ENCODE measurements at places on chromosomes 5 and 9. TPM values are rescaled to one million over a fixed set of nuclear protein-coding genes. Genes with fewer than 3 reads are reported as not detected.

GRCh38 chr9:104927216-104927911 is 591 bp downstream of the ABCA1 start:
- DNase-seq = peak; percentile 60

DNA sequence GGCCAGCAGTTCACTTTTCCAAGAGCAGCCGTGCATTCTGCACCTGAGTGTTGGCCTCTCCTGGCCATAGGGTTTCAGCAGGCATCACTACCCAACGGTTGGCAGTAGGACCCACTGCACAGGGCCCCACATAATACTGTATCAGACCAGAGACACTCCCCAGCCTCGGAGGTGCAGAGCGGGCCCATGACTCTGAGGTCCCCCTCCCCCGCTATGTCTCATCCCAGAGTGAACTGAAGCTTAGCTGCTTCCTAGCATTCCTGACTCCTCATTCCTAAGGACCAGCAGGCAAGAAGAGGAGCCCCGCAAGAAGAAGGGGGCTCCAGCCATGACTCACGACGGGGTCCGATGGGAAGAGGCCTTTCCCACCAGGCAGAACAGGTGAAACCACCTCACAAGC is 67.2 kb downstream of the CAMSAP1 start:
- no peak for DNase-seq

GRCh38 chr5:14298126-14298847 is 155.1 kb downstream of the TRIO start:
- no peak for DNase-seq

DNA sequence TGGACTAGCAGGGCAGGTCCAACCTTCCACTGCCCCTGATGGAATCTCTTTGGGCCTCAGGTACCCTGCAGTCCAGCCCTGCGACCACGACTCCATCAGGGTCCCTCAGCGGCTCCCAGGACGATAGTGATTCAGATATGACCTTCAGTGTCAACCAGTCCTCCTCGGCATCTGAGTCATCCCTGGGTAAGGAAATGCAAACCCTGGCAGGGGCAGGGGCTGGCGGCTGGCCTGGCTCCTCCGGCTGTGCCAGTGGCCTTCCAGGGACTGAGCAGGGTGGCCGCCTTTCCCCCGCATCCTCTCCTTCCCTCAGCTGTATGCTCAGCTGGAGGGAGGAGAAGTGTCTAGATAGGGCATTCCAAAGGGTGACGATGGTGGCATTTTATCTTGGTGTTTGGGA is 45.0 kb downstream of the NEURL1B start:
- DNase-seq = no peak

- no peak for DNase-seq
Measured at GRCh38 chr9:24986331-24986730, 440.6 kb upstream of the IZUMO3 start.

DNA sequence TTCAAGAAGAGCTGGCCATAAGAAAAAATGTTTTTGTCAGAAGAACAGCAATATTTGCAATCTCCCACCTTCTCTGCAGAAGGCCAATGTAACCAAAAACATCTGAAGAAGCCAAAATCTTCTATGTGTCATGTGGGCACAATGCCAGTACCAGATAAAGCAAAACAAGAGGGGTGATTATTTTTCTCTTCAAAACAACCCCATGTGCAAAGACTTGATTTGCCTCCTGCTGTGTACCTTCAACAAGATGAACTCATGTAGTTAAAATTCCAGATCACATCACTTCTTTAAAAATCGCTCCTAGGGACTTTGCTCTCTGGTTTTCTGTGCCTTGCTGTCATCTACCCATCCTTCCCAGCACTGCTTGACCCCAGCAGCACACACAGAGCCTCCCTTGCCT is 134.0 kb upstream of the MAP3K1 start:
- DNase-seq = no peak

- no peak for DNase-seq
Measured at GRCh38 chr5:161382685-161383084, 163.8 kb downstream of the GABRB2 start.

DNA sequence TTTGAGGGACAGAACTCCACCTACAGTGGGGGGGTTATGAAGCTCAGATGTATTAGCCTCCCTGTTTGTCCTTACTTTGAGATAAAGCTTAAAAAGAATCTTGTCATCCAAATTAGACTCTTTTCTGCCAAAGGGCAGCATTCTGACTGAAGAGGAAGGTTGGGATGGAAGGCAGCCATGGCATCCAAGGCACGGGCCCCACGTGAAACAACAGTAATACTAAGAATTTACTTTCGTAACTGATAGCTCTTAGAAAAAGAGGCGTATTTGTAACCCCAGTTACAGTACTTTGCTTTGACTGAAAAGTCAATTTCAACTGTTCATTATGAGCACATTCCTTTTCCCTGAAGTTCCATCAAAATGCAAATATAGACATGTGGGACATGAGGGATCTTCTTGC is 168.5 kb downstream of the ARRDC3 start:
- DNase-seq = no peak

- DNase-seq = no peak
Measured at GRCh38 chr5:169702693-169703481, 65.8 kb downstream of the DOCK2 start.

DNA sequence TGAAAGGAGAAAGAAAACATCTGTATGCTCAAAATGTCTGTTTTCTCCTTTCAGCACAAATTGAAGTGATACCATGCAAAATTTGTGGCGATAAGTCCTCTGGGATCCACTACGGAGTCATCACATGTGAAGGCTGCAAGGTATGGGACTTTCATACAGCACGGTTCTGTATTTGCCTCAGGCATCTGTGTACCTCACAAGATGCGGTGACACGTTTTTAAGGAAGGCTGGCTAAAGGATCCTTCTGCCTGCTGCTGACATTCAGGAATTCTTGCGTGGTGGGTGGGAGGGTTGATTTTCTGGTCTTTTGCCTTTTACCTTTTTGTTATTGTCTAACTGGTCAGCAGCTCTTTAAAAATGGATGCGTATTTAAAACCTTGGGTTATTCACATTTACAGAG is 133.1 kb downstream of the RORB start:
- no peak for DNase-seq

DNA sequence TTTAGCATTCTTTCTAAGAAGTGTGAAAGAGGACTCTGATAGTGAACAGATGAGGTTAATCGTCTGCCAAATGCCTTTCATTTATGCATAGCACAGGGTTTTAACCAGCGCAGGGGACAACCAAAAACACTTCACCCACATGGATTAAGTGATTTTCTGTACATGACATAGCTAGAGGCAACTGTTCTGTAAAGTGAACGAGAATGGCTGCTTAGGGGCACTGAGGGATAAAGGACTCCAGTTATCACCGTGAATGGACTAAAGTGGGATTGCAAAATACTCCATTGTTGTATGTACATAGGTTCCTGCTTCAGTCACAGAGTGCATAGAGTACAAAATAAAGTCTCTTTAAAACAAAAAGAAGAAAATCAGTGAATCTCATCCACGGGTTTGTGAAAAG is 456.8 kb downstream of the DMAC1 start:
- no peak for DNase-seq

GRCh38 chr9:115262952-115263351 is 145.0 kb upstream of the TNC start:
- no peak for DNase-seq

GRCh38 chr9:95355500-95355899 is 38.0 kb upstream of the FANCC start:
- DNase-seq = no peak

DNA sequence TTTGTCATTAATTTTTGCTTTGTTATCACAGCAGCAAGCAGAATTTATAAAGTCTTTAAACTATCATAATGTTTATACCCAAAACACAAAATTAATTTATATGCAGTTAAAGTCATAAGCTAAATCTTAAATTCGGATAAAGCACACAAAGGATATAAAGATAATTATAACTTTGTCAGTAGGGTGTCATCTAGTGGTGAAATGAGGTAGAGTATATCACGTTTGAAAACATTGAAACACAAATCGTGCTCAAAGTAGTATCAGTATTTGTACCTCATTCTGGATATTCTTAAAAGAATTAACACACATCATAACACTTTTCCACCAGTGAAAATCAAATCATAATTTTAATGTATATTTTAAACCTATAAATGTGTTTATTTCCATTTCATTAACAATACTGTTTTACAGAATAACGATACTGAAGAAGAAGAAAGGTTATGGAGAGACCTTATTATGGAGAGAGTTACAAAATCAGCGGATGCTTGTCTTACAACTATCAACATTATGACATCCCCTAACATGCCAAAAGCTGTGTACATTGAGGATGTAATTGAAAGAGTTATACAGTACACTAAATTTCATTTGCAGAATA is 129.5 kb downstream of the NIPBL start:
- DNase-seq = no peak

DNA sequence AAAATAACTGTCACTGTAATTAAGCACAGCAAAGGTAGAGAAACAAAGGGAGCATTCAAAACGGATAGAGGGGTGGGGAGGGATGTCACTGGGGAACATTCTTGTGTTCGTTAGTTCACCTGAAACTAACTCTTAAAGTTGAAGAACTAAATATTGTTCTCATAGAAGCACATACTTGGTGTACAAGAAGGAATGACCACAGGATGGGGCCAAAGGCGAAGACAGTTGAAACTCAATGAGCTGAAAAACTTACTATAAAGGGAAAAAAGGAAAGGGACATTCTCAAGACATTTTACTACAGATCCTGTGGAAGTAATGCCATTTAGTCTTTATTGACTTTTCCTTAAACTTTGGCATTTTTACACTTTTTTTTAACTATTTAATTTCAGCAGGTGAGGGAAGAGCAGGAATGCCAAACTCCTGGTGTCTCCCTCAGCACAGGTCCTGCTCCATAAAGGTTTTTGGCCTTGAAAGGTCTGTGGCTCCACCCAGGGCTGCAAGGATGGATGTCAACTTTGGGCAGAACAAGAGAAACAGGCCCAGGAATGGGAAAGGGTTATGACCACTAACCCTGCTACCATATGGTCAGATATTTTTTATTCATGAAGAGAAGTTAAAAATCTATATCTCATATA is 197.6 kb upstream of the RASA1 start:
- DNase-seq = no peak

GRCh38 chr5:106386287-106386686 is 1284.5 kb downstream of the EFNA5 start:
- no peak for DNase-seq

DNA sequence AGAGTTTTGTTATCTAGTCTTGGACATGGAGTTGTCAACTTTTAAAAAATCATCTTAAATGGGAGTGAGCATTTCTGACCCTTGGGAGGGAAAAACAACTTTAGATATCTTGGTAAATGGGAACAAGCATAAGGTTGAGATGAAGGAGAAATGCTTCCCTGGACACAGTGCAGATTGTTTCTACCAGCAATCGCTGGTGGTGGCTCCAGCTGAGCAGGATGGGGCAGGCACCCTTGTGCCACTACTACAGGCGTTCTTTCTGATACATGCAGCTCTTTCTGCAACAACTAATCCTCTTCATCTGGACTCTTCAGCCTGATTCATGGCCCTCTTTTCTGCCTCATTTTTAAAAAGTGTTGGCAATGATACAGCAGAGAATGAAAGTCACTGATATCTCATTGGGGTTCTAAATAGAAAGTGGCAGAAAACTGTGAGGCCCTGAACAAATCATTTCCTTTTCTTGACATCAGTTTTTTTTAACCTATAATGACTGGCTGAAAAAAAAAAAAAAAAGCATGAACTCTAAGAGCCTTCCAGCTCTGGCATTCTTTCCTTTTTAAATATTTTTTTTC is 409.4 kb upstream of the PTGER4 start:
- DNase-seq = no peak

- no peak for DNase-seq
Measured at GRCh38 chr9:14478175-14479162, 164.5 kb upstream of the NFIB start.

DNA sequence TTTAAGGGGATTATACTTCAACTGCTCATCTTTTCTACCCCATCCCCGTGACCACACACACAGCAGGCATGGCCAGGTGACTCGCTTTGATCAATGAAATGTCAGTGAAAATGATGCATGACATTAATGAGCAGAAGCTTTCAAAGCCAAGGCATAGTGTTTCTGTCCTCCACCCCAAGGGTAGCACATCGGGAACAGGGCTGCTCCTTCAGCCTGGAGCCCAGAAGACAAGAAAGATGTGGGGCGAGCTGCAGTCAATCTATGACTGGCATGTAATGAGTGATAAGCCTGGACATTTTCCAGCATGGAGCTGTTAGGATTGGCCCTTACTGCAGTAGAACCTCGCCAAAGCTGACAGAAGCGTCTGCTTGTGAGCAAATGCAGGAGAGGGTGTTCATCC is 122.6 kb upstream of the IRX2 start:
- no peak for DNase-seq

- peak; percentile 37 for DNase-seq
Measured at GRCh38 chr5:104540448-104540847, 977.9 kb upstream of the NUDT12 start.

GRCh38 chr9:19550009-19550408 is 141.2 kb downstream of the ACER2 start:
- no peak for DNase-seq

GRCh38 chr5:99879791-99880511 is 655.2 kb upstream of the FAM174A start:
- no peak for DNase-seq

- DNase-seq = no peak
Measured at GRCh38 chr9:106947106-106947900, 84.3 kb downstream of the ZNF462 start.

DNA sequence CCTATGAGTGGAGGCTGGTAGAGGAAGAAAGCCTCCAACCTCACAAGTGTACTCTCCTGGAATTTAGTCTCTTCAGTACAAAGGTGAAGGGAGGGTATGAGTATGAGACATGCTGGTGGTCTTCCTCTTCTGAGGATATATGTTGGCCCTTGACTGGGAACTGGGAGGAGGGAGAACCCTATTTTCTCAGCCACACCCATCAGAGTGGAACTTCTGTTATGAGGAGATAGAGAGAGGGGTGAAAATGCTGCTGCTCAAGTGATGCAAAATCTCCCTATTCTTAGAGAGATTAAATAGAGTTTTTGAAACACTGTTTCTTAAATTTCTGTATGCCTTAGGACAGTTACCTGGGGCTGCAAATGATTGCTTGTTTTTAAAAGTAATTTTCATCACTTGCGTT is 203.4 kb upstream of the PRR16 start:
- no peak for DNase-seq

DNA sequence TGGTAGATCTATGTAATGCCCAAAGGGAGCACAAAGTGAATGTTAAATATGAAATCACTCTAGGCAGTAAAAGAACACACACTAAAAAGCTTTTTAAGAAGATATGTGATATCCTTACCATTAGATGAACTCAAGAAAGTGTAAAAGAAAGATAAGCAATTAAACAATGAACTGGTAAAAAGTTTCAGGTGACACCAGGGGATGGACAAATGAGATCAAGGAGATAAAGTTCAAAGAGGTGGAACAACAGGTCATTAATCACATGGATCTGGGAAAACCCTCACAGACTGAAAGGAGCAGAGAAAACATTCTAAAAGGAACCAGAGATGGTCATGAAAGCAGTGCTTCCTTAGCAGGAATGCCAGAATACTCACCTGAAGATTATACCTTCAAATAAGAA is 40.7 kb downstream of the LHFPL2 start:
- DNase-seq = no peak

Gene TICAM2
- total RNA-seq = 1.6 TPM

Gene SPINK13
- 5.7 TPM for total RNA-seq

Gene ZNF454
- 8.2 TPM for total RNA-seq

Gene ORM2
- total RNA-seq = not detected

Gene MED7
- total RNA-seq = 6.0 TPM

Gene RPS23
- 953 TPM for total RNA-seq

Gene PCDH1
- total RNA-seq = 24.9 TPM

Gene BHMT
- not detected for total RNA-seq

Gene PCDHGB1
- 6.9 TPM for total RNA-seq

Gene TMC1
- not detected for total RNA-seq

Gene KLF9
- 63.6 TPM for total RNA-seq

Gene ARSI
- not detected for total RNA-seq
